ENCODE measurements at places on chromosomes 1 and 21.

DNA sequence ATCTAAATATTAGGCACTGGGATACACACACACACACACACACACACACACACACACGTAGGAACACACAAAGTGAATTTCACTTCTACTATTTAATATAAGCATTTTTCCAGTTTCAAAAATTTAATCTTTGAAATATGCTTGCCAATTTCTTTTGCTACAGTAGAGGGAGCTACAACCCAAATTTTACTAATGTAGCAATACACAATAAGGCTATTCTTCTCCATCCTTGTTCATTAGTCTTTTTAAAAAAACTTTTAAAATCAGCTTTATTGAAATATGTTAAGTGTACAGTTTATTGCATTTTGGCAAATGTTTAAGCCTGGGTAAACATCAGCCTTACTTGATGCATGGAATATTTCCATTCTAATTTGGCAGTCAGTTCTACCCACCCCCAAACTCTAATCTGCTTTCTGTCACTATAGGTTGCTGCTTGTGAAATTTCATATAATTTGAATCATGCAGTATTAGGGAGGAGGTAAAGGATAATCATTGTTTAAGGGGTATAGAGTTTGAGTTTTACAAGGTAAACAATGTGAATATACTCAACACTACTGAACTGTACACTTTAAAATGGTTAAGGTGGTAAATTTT is 93.0 kb upstream of the TENT5C start:
- peak; percentile 63 for DNase-seq

- DNase-seq, result no peak
Observed at GRCh38 chr1:116104667-116105066, 6.5 kb upstream of the MAB21L3 start.

- DNase-seq, result no peak
Observed at GRCh38 chr1:153688736-153689328, 10.3 kb downstream of the NPR1 start.

- DNase-seq, result no peak
Observed at GRCh38 chr1:33022650-33023200, 14.0 kb downstream of the AK2 start.

GRCh38 chr1:210688512-210689234 is 360.0 kb downstream of the HHAT start:
- DNase-seq, result no peak

All from PC-3 (cell line).